ENCODE measurements at places on chromosomes 6 and 20.

GRCh38 chr20:1467355-1468116 lies 887 bp upstream of the NSFL1C start:
- DNase-seq: peak; percentile 69

DNA sequence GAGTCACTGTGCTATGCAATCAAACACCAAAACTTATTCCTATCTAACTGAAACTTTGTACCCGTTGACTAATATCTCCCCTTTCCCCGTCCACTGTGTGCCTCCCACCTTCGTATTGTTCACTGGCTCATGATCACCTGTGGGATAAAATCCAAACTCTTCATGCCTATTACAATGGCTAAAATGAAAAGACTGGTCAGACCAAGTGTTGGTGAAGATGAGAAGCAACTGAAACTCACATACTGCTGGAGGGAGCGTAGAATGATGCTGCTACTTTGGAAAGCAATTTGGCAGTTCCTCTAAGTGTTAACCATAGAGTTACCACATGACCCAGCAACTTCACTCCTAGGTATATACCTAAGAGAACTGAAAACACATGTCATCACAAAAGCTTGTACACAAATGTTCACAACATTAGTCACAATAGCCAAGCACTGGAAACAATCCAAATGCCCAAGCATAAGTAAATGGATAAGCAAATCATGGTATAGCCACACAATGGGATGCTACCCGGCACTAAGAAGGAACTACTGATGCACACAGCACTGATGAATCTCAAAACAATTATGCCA lies 13.1 kb downstream of the RPS10 start:
- no peak for DNase-seq

DNA sequence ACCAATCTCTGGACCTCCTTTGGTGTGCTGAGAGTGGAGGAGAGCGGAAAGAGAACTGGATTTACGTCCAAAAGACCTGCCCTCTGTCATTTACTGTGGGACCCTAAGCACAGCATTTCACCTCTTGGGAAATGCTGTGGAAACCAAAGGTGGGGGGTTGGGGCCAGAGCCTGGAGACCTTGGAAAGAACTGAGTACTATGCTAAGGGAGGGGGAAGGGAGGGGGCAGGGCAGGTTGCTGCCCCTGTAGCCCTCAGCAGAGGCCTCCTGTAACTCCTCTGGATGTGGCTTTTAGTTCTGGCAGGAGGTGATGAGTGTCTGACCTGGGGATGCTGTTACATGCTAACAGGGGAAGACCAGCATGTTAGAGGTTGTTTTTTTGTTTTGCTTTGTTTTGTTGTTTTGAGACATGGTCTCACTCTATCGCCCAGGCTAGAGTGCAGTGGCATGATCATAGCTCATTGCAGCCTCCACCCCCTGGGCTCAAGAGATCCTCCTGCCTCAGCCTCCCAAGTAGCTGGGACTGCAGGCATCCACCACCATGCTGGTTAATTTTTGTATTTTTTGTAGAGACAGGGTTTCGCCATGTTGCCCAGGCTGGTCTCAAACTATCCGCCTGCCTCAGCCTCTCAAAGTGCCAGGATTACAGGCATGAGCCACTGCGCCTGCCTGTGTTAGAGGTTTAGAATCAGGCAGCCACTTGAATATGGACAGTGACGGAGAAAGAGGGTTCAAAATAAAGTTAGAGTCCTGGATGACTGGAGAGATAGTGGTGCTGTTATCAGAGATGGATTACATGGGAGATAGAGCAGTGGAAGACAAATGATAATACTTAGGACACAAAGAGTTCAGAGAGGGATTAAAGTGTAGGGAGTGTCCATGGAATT lies 18.4 kb upstream of the PARD6B start:
- no peak for DNase-seq

GRCh38 chr20:40689100-40689942 lies at the start of gene MAFB:
Gene MAFB, minus strand, starts transcription at chr20:40689236. Its CDS starts 386 bp downstream, at chr20:40688850.
- peak; percentile 84 for DNase-seq

DNA sequence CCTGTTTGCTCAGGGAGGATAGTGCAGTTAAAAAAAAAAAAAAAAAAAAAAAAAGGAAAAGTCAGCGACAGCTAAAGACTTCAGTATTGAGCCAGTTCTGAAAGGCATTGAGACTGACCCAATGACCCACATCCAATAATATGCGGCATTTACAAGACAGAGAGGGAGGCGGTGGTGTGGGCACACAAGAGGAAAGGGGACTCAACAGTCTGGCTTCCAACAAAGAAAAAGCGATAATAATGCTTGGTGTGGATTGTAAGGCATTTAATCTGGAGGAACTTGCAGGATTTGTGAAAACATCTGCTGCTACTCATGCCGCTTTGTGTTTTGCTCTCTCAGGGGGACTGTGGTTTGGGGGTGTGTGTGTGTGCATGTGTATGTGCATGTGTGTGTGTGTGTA lies 784.3 kb upstream of the CHD6 start:
- DNase-seq: no peak

DNA sequence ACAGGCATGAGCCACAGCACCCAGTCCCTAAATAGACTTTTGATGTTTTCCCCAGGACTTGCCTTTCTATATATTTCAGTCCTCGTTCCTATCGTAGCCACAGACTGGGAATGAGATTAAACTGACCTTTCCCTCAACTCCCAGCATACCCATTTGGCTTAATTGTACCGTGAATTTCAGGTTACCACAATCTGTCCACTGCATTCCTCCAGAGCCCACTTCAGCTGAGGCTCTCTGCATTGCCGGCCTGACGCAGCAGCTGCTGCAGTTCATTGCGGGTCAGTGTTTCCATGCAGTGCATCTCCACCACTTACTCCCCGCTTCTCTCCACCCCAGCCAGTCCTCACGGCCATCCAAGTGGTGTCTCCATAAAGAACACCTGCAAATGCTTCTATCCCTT lies 103.1 kb upstream of the RIN2 start:
- DNase-seq: no peak

DNA sequence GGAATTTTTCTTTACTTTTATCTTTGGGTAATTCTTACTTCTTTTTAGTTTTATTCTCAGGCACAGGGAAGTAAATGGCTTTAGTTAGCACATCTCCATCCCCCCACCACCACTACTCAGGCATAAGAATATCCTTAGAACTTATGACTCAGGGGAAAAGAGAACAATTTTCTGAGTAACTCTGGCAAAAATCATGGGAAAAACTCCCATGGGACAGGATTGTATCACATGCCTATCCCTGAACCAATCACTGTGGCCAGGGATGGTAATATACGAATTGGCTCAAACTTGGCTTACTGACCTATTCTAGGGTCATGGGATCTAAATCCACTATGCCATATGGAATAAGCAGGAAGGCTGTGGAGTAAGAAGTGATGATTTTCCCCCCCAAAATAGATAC lies 339.1 kb downstream of the BTBD3 start:
- DNase-seq: no peak

All from CD4-positive, alpha-beta T cell treated with Interleukin-15 for 1 hour (primary cell).